ENCODE measurements at places on chromosomes 4 and X.
A peak's percentile ranks its signal among the peaks of the same experiment; 100 is the strongest.

- DNase-seq: no peak
These were observed 191.8 kb downstream of the BCOR start for GRCh38 chrX:39905946-39906345.

DNA sequence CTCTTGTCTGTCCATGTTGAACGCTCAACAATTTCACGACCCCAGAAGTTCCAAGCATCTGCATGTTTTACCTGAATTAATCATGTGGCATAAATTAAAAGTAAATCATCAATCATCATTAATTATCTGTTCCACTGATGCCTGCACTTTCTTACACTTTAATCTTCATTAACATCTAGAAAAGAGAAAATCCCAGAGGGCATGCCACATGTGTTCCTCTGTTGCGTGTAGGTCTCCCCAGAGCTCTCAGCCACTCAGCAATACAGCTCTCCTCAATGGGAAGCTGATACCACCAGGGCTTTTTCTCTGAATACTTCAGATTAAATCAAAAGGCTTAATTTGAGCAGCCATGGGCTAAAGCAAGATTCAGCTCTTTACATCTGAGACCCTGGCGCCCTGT lies 722.4 kb upstream of the TENM3 start:
- DNase-seq: no peak

DNA sequence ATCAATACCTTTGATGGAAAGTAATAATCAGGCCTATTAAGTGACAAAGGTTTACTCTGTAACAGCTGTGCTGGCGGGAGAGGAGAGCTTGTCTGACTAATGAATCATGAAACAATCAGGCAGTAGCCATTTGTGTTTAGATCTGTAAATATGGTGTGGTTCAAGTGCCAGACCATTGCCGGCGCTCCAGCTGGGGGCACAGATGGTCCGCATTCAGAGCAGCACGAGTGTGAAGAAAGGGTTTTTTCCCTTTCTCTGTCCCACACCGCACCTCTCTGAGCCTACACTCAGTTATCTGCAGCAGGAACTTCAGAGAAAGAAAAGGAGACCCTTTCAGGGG lies 111.3 kb upstream of the PAQR3 start:
- DNase-seq: no peak

- no peak for DNase-seq
These were observed 206.4 kb upstream of the FAT1 start for GRCh38 chr4:186930024-186930423.

GRCh38 chr4:177185579-177185978 lies 124.1 kb upstream of the NEIL3 start:
- peak; percentile 43 for DNase-seq

GRCh38 chrX:104318330-104319009 lies 63.7 kb upstream of the ESX1 start:
- peak; percentile 89 for DNase-seq

- no peak for DNase-seq
These were observed 144.4 kb downstream of the PCDH18 start for GRCh38 chr4:137387924-137388323.

DNA sequence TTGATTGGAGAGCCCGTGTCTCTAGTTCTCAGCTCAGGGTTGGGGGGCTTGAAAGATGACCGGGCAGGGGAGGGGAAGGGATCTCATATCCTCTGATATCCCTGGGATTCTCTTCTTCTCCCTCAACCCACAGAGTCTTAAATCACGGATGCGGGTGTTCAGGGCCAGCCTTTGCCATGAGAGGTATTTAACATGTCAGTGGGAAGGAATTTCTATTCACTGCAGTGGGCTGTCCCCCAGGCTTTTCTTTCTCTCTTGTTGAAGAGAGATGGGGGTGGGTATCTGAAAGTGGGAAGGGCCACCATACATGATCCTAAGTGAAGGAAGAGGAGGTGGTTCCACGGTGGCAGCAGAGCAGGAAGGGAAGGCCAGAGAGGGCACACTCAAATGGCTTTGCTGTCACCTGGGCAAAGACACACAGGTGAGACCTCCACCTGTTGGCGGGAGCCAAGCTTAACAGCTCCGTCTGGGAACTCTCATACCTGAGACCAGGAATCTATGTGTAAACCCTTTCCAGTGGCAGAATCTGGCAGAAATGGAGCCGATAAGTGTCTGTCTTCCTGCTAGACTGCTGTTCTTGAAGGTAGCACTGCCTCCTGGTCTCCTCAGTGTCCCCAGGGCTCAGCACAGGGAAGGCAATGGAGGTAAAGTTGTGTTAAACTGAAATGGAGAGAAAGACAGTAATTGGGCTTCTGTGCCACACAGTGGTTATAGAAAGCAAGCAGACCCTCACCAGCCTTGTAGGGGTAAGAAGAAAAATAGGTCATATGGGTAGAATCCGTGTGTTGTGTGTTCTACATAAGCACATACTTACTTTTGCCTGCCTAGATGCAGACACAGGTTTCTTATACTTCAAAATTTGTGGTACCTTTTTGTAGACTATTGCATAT lies 49.4 kb downstream of the RHOH start:
- no peak for DNase-seq
